LHCN-M2 (cell line): ENCODE measurements at places on chromosomes 13 and 19.
A peak's percentile ranks its signal among the peaks of the same experiment; 100 is the strongest.

DNA sequence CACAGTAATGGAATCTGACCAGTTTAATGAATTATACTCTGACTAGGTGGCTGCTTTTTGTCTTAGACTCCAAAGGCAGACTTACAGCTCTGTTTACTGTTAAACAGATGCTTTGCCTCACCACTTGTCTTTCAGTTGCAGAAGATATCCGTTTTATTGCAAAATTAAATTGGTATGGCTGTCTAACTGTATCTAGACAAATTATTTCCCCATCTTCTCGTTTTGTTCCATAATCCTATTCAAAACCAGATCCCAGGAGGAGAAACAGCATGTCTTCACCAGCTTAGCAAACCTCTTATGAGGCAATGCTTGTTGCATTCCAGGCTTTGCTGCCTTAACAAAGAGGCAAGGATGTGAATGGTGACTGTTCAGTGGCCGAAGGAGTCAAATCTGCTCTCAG lies 215.6 kb downstream of the TDRD3 start:
- DNase-seq, result no peak

GRCh38 chr19:42360787-42361544 lies 29.1 kb downstream of the CNFN start:
- DNase-seq, result no peak

DNA sequence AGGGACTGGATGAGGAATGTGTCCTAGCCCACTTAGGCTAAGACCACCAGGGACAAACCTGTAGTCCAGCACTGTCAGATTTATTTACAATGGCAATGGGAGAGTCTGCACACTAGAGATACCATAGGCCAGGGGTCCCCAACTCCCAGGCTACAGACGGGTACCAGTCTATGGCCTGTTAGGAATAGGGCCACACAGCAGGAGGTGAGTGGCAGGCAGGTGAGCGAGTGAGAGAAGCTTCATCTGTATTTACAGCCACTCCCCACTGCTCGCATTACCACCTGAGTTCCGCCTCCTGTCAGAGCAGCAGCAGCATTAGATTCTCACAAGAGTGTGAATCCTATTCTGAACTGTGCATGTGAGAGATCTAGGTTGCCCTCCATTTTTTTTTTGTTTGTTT lies 2.4 kb downstream of the THAP8 start:
- no peak for DNase-seq

DNA sequence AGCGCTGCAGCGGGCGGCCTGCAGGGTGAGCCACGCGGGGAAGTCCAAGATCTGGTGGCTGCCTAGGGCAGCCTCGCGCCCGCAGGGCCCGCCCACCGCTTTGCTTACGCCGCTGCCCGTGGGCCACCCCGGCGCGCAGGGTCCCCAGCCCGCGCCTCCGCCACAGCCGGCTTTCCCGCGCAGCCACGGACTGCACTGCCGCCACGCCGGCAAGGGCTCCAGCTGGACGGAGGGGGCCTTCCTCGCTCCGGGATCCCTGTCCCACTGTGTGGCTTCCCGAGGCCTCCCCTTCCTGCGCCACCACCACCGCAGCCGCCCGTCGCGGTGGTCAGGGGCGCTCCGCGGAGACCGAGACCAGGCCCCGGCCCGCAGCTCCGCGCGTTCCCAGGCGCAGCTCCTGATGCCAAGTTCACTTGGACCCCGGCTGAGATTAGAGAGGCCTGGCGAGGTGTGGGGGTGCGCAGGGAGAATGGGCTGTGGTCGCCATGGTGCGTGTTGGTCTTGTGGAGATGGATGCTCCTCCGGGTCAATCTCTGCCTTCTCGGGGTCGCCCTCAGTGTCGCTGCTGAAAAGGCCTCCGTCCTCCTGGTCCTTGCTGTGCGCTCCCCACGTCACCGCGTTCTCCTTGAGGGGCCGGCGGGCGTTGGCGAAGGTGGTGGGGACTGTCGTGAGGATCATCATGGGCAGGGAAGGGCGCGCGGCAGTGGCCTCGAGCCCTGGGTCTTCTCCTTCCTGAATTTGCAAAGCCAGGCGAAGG lies 17.9 kb upstream of the RNF17 start:
- no peak for DNase-seq

GRCh38 chr13:78060966-78061365 lies 142.3 kb upstream of the EDNRB start:
- no peak for DNase-seq

- no peak for DNase-seq
These were observed 64.8 kb downstream of the UNC13A start for GRCh38 chr19:17623224-17623935.

GRCh38 chr19:41537789-41538188 lies 38.2 kb upstream of the CEACAM21 start:
- peak; percentile 8 for DNase-seq

DNA sequence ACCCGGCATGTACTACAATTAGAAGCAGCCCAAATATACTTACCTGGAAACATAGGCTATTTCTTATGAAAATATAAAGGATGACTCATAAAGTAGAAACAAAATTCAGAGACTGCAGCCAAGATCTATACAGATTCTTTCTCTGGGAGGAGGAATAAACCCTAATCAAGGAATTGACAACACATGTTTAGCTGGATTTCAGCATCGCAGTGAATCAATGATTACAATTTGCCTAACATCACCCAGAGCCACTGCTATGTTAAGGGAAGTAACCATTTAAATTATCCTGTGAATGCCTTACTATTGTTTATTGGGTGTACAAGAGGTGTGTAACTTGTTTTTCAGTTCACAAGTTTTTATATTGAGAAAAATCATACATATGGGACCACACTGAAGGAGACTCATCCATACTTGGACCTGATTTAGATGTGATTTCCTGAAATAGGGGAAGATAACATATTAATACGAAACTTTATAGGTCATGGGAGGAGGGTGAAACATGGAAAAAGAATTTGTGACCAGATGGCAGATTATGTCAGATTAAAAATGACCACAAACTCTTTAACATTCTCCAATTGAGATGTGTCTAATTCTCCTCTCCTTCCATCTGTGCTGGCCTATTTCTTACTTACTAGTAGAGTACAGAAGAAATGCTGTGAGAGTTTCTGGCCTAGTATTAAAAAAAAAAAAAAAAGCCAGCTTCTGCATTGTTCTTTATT lies 1168.4 kb downstream of the SLITRK1 start:
- DNase-seq, result peak; percentile 86

DNA sequence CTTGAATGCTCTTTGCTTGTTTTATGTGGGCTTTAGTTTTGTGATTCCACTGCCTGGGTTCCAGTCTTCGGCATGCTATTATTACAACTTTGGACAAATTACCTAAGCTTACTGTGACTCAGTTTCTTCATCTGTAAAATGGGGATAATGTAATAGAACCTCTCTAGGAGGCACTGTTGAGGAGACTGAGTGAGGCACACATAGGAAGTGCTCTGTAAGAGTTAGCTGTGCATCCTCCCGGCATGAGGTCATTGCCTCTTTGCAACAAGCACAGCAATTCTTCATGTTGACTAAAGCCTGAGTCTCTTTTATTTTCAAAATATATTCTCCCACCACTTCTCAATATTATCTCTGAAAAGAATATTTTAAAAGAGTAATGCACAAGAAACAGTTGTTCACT lies 227.4 kb downstream of the DLEU7 start:
- peak; percentile 52 for DNase-seq

- no peak for DNase-seq
These were observed 46.3 kb downstream of the ZNF724 start for GRCh38 chr19:23203841-23204344.

- peak; percentile 47 for DNase-seq
These were observed 92.1 kb downstream of the STARD13 start for GRCh38 chr13:33193428-33193974.

DNA sequence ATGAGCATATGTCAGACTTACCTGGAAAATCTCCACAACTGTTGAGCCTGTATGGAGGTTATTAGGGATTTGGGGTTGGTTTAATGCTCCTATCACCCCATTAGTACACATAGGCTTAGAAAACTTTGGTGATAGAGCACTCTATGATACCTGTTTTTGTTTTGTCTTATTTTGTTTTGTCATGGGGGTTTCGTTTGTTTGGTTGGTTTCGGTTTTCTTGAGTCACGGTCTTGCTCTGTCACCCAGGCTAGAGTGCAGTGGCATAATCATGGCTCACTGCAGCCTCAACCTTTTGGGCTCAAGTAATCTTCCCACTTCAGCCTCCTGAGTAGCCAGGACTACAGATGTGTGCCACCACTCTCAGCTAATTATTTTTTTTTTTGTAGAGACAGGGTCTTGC lies 70.0 kb downstream of the MZT1 start:
- DNase-seq, result no peak

- DNase-seq, result no peak
These were observed 9.4 kb downstream of the NLRP7 start for GRCh38 chr19:54937926-54938325.
